ENCODE measurements at places on chromosomes 2 and 18. TPM values are rescaled to one million over a fixed set of nuclear protein-coding genes. Genes with fewer than 3 reads are reported as not detected.

DNA sequence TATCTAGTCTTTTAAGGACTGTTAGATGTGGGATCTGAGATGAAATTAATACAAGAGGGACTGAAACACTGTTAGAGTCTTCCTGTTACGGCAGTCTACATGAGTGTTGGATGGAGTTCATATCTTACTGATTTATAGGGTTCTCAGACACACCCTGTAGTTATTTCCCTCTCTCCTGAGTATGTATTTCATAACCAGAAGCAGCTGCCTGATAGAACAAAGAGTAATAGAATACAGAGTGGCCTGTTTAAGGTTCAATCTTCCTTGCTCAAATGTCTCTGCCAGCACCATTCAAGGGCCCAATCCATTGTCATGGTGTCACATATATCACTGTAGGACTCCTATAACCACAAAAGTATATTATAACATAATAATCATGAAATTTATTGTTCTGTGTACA is 1229.1 kb upstream of the ACVR2A start:
- DNase-seq, result no peak

DNA sequence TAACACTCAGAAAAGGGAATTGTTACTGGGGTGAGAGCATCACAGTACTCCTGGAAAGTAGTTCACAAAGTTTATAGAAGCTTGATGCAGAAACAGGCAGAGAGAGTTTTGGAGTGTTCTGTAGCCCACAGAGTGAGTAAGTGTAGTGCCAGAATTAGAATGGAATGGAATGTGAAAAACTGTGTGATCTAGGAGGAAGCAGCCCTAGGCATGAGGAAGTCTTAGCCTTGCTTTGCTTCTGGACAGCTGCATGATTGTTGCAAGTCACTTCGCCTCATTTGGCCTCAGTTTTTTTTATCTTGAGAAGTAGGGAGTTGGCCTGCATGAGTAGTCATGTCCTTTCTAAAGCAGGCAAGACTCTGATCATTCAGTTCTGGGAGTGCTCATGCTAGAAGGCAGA is 10.9 kb downstream of the SERPINB12 start:
- no peak for DNase-seq

Gene MC2R
- total RNA-seq, result not detected

Gene IER3IP1
- total RNA-seq, result 11.5 TPM

DNA sequence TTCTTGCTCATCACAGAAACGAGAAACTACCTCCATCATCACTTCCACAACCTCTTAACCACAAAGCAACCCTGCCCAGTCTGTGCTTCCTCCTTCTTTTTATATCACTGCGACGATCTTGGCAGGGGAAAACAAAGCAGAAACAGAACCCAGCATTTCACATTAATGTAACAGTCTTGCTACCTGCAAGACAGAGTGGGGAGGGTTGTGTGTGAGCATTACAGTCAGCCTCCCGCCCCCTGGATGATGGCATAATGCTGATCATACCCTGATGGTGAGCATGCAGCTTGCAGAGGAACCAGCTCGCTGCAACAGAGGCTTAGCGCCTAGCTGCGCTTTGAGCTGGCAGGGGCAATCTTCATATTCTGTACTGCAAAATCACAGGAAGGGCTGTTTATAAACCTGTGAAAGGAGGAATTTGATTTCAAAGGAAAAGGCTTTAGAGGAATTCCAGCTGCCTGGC is 376.1 kb downstream of the IRS1 start:
- no peak for DNase-seq

DNA sequence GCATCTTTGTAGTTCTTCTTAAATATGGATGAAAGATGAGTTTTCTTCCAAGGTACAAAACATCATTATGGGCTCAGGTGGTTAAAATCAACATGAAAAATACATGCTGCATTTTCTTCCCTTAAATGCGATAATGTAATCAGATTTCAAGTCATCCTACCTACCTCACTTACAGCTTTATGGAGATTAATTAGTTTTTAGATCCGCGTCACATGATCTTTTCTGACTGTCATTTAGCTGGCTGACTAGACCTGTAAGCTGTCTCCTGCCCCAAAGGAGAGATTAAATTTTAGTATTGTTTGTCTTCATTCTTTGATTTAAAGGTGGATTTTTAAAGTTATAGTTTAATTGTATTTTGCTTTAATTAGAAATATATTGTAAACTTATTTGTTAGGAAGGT is 678.0 kb upstream of the ZEB2 start:
- no peak for DNase-seq

GRCh38 chr2:50318147-50318546 is 713.8 kb downstream of the NRXN1 start:
- no peak for DNase-seq

DNA sequence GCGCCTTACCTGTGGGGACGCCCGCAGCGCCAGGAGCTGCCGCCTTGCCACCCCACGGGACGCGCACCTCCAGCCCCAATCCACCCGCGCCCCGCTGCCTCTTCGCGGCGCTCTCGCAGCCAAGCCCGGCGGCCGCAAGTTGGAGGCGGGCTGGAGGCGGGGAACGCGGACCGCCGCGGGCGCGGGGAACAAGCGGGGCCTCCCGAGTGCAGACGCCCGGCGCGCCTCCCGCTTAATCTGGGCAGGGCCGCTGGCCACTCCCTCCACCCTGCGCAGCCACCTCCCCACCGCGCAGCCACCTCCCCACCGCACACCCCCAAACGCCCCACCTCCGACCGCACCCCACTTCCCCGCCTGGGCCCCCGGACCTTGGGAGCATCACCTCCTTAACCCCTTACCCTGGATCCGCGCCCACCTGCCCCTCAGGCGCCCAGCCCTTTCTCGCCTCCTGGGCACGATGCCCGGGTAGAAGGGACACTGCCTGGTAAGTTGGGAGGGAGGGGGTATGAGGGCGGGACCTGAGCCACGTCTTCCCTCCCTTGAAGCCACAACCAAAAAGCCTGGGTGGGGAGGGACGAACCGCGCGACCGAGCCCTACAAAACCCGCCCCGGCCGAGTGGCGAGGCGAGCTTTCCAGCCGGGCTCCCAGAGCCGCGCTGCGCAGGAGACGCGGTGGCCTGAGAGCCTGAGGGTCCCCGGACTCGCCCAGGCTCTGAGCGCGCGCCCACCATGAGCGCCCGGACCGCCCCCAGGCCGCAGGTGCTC is at the start of the genes COL4A3 and COL4A4:
TSS of gene COL4A3 (plus strand) at position 627 of the 765 bp plus-strand sequence. CDS start at position 730, 103 bp downstream.
TSS of gene COL4A4 (minus strand) at position 208 of the 765 bp plus-strand sequence. CDS start 16,722 bp downstream, outside the sequence.
- DNase-seq, result no peak

Gene LIPG
- 1.3 TPM for total RNA-seq

GRCh38 chr2:178449700-178450523 is 1.1 kb downstream of the PRKRA start:
- DNase-seq, result no peak

Gene FLACC1
- 1.8 TPM for total RNA-seq

GRCh38 chr18:58866066-58866772 is 1.5 kb downstream of the ZNF532 start:
- DNase-seq, result no peak

DNA sequence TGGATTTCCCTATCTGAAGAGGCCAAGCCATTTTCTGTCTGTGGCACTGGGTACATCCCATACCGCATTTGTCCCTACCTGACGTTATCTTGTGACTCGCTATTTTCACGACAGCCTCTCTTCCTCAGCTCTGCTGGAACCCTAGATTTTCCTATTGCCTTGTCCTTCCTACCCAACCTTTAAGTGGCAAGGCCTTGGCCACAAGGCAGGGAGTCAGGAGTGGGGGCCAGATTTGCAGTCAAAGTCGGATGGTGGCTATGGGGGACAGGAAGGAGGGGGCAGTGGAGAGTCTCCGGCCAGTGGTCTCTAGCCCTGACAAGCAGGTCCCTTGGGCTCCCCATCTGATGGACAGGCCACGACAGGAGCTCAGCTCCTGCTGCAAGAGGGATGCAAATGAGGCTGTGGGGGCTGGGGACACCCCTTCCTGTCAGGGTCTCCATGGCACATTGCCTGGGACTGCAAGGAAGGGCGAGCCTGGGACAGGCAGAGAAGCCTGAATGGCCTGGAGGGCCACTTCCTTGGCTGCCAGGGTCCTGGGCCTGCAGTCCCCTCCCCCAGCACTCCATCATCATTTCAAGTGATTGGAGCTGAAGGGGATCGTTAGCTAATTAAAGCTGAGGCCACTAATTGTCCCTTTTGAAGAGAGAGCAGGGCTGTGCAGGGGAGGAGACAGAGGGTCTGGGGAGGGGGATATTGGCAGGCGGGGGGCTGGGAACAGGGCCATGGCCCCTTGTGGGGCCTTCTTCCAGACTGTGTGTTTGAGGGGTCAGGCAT is 6.3 kb upstream of the ECEL1 start:
- no peak for DNase-seq
